Fibroblast of skin of back (primary cell): ENCODE measurements at places on chromosomes 6 and 20.

- DNase-seq: no peak
Measured at GRCh38 chr6:106114492-106114891, 28.4 kb downstream of the PRDM1 start.

DNA sequence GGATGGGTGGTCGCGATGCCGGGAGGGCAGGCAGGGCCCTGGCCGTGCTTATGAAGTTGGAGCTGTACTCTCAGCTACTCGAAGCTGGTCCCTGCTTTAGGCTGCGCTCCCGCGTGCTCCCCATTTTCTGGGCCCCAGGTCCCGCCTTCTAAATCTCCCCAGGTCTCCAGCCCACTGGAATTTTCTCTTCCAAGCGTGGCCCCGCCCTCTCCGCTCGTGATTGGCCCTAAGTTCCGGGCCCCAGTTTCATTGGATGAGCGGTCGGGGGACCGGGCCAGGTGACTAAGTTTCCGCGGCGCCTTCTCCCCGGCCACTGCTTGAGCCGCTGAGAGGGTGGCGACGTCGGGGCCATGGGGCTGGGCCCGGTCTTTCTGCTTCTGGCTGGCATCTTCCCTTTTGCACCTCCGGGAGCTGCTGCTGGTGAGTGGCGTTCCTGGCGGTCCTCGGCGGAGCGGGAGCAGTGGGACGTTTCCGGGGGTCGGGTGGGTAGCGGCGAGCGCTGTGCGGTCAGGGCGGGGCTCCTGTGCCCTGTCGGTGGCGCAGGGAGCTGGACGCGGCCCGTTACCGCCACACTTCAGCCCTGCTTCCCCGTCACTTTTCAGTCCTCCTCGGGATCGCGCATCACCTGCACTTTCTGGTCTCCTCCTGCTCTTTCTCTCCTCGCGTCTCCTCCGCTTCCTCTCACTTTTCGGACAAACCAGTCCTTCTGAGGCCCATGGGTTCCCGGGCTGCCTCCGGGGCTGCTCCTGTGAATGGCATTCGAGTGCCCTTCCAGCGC, at the start of gene MICA:
Gene MICA, plus strand, starts transcription at position 313 of the 778 bp plus-strand sequence. Its CDS starts 38 bp downstream, at position 351.
- DNase-seq: peak; percentile 90

- no peak for DNase-seq
Measured at GRCh38 chr6:97712751-97713150, 429.7 kb upstream of the MMS22L start.

DNA sequence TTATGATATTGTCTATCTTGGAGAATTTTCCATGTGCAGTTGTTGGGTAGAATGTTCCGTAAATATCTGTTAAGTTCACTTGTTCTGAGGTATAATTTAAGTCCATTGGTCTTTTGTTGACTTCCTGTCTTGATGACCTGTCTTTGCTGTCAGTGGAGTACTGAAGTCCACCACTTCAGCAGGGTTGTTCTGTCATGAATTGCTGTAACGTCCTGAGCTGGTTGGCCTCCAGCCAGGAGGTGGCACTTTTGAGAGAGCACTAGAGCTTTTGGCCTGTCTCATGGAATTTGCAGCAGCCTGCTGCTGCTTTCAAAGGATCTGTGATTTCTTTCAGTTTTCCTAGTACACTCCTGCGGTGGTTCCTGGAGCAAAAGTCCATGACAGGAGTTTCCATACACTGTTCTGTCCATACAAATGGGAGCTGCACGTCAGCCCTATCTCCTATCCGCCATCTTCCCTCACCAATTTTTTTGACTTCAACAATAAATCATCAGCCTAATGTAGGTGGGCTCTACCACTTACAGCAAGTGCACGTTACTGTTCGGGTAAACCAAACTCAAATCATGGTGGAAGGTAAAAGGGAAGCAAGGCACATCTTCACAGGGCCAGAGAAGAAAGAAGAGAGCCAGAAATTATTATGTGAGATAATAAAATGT, 46.9 kb upstream of the TRERF1 start:
- DNase-seq: no peak

DNA sequence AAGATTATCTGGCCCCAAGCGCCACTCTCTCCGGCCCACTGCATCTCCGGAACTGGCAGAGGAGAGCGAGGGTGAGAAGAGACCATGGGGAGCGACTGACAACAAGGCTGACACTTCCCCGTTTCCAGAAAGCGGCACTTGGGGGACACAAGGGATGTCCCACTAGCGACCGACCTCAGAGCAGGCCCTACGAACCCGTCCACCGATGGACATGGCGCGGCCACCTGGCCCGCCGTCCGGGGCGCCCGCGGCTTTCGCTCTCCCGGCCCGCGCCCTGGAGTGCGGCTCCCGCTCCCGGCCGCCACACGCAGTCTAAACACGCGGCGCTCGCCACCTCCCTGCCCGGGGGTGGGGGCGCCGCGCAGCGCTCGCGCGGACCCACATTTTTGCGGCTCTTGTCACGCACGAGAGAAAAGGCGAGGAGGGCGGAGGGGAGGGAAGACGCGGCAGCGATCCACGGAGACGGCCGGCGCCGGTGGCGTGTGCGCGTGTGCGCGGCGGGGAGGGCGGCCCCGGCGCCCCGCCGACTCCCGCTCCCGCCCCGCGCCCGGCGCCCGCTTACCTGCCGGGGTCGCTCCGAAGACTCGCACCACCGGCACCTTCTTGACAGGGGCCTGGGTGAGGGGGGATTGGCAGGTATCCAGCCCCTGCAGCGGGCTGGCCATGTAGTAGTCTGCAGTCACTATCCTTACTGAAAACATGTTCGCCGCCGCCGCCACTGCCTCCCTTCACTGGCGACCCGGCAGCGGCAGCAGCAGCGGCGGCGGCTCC, 645 bp downstream of the REV3L start:
- DNase-seq: peak; percentile 38

- DNase-seq: peak; percentile 54
Measured at GRCh38 chr6:157304899-157305663, 18.2 kb downstream of the TMEM242 start.

GRCh38 chr20:52270001-52270606, 78.5 kb upstream of the ZFP64 start:
- no peak for DNase-seq

DNA sequence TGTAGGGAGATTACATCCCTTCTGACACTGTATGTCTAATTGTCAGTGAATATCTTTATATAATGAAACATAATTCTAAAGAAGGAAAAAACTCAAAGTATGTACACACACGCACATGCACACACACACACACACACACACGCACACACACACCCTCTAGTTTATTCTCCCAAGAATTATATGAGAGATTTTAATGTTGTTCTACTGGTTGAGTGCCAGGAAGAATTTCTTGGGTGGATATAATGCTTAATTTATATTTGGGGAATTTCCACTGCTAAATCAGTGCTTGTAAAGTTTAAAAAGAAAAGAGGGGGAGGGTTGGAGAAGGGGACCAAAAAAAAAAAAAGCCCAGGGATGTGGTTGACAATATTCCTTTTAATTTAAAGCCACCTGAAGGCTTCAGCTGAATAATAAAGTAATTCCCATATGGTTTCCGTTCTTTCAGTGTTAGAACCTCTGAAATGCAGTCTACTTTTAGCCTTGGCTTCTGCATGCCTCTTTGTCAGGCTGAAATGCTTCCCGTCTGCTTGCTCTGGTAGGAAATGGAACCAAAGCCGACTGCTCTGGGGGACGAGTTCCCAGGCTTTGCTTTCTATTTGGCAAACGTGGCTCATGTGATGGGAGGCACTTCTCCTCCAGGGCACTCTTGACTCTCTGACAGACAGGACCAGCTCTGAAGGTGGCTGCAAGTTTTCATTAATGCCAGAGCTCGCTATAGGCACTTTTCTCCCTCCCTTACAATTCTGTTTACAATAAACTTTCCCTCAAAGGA, 225.4 kb downstream of the PRL start:
- DNase-seq: peak; percentile 71

DNA sequence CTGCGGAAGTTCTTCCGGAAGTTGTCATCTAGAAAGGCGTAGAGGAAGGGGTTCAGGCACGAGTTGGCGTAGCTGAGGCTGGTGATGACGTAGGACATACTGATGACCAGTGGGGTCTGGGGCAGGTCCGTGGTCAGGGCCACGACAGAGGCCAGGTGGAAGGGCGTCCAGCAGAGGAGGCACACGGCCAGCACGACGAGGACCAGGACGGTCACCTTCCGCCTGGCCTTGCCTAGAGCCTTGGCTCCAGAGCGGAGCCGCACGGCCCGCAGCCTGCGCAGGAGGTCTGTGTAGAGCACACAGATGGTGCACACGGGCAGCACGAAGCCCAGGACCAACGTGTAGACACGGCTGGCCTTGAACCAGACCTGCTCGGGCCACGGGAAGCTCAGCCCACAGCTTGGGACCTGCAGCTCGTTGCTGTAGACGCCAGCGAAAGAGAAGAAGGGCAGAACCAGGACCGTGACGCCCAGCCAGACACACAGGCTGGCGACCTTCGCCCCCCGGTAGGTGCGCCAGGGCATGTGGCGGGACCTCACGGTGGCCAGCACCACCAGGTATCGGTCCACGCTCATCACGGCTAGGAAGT, 1.4 kb downstream of the NPBWR2 start:
- no peak for DNase-seq

DNA sequence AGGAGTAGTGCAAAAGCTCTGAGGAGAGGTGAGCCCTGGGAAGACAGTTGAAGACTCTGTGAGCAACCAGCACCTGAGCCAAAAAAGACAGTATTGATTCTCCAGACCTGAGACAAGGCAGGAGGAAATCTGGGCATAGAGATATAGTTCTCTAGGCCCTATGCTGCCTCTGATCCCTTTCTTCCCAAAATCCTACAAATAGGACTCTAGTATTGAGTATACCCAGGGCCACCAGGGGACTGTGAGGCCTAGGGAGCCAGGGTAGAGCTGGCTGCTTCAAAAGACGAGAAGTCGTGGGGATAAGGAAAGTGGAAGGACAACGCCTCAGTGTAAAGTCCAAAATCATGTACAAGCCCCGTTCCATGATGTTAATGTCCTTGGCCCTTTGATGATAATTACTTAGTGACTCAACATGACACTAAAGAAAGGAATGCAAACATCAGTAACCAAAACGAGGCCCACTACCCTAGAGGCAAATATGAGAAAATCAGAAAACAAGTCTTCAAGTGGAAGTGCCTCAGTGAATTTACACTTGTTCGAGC, 197.3 kb upstream of the PROKR2 start:
- DNase-seq: peak; percentile 35

DNA sequence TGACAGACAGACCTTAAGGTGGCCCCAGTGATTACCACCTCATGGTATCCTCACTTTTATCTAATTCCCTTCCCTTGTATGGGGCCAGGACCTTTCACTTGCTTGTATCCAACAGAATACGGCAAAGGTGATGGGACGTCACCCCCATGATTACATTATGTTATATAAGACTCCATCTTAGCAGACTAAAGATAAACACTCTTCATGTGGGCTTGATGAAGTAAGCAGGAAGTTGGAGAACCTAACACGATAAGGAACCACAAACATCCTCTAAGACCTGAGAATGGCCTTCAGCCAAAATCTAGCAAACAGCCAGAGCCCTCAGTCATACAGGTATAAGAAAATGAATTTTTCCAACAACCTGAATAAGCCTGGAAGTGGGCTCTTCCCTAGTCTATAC, 8.0 kb downstream of the SLC17A3 start:
- no peak for DNase-seq

DNA sequence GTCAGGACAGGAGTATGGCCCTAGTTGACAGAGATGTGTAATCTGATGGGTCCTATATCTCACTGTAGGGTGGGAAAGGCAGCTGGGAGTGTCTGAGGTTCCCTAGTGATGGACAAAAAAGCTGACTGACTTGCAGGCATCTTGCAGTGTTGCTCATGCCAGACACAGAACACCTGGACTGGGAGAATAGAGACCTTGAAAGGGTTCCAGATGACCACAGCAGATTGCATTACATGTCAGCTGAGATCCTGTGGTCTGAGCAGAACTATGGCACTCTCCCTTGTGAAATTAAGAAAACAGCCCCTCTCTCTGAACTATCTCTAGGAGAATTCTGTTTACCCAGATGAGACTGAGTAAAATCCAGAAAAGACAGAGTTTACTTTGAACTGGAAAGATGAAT, 212.6 kb upstream of the MAN1A1 start:
- DNase-seq: no peak

DNA sequence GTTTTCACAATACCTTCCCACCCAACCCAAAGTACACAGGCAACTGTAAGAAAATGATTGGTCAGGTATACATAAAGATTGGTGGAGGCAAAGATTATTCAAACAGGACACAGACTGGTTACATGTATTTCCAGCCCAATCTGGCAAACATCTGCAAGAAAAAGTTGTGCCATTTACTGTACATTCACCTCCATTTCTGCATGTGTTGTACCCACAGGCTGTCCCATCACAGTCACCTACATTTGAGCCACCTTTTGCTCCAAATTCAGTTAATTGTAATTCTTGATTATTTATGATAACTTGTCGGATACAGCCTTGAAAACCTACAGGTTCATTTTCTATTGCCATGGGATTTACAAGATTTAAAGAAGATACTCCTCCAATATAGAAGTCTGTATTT, 85.6 kb downstream of the PHF3 start:
- no peak for DNase-seq

GRCh38 chr6:113211170-113211569, 646.0 kb upstream of the MARCKS start:
- DNase-seq: no peak

DNA sequence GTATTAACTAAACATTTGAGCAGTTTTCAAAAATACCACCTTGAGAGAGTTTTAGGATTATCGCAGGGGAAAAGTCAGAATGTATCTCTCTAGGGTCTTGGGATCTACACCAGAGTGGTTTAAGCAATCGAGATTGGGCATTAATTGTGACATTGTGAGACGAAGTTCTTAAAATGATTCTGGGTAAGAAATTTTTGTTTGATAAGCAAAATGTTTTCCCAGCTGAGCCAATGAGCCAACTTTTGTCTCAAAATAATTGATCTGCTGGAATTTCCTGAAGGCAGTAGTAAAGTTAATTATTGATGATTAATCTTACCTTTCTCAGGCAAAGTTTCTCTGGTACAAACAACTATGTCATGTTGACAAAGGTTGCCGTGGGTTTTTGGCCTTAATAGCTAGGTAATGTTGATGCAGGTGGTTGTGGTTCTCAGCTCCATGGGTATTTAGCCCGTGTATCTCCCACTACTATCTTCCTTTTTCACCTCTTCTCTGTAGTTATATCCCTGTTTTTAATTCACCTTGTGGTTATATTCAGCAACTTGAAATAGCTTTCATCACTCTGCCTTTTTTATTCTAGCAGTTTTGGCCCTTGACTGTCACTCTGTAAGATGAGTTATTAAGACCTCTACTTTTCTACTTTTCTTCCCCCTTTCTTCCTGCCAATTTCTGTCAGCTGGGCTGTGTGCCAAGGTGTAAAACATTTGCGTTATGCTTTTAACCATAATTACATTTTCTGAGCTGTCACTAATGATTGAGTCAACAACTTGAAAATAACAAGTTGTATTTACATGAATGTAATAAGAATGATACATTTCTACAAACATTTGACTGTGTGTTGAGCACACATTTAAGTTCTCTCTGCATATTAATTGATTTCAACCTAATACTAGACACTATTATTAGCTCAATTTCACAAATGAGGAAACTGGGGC, 368.3 kb upstream of the BTBD3 start:
- no peak for DNase-seq

DNA sequence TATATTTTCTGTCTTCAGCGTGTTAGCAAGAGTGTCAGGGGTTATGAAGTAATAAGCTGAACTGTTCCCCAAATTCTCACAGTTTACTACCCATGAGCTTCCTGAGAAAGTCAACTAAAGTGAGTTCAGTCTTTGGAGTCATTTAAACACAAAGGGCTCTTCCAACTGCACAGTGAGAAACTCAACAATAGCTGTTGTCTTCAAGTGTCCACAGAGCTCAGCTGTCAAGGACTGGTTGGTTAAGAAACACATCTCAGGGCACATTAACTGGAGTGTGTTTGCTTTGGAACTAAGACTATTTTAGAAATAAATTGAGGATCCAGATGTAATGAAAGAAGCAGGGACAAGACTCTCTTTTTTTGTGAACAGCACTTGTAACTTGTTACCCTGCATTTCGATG, 241.4 kb upstream of the SOX4 start:
- no peak for DNase-seq
